ENCODE measurements at places on chromosomes 7 and 10.

DNA sequence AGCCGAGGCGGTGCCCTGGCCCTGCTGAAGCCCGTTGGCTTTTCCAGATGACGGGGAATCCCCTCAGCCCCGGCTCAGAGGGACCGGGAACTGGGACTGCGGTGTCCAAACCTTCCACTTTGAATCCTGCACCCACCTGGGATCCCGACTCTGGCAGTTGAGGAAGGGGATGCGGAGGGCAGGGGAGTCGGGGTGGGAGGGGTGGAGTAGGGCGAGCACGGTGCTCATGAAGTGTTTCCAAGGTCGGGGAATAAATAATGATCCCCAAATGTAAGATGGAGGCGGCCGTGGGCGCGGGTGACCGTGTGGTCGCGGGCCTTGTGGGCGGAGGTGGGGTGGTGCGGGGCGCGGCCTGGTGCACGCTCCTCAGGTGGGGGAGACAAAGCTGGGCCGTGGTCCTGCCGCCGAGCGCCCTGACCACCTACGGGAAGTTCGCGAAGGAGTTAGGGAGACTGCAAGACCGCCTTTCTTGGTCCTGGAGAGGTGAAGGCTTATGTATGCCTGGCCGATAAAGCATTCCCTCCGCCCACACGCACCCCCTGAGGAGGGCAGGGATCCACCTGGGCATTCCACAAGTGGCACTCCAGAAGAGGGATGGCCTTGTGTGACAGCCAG is 1.4 kb downstream of the MTURN start:
- no peak for DNase-seq

DNA sequence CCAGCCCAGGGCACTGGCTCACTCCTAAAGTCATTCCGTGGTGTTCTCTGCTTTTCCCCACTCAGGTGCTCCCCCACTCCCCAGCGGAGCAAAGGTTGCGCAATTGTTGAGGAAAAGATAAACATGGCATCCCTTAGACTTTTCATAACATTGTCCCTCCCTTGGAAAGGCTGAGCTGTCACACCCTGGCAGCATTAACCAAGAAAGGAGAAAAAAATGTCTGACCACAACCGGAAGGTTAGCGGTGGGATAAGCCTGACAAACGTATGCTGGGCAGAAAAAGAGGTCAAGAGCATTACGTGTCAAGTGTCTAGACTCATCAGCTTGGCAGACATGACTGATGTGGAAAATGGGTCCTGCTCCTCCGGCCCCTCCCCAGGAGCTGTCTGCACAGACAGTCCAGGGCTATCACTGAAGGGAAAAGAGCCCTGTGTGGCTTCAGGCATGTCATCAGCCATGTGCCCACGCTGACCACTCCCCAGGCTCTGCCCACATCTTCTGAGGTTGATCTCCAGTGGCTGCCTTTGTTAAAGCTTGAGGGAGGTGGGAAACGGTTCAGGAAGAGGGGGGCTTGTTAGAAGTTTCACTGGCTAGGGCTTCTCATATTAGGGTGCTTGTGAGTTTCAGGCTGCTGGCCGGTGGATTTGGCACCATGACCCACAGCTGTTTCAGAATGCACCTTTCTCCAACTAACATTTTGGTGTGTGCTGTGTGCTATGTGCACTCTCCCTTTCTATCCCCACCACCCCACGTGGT is 30.1 kb downstream of the BTBD16 start:
- no peak for DNase-seq

GRCh38 chr10:28763471-28764170 is 86.3 kb downstream of the BAMBI start:
- DNase-seq: no peak

DNA sequence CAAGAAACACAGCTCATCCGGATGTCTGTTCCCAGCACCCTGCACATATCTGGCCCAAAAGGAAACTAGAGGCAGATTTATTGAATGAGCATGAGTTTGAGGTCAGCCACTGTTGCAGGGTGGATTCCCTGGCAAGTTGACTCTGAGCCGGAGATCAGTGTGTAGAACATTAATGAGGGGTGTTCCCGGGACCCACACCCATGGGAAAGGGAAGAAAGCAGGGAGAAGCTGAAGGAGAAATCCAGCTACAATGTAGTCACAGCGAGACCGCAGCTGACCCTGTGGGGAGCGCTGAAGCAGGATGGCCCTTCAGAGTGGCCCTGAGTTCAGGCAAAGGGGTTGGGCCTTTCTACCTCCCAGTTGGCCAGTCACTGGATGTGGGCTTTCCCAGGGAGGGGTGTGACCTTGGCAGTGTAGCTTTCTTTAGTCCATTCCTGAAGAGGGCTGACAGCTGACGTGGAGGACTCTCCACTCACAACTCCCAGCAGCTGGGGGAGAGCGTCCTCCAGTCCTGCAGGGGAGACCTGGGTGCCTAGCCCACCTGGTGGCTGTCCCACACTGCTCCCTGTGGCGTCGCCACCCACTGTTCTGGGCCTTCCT is 324.2 kb upstream of the ZMIZ1 start:
- DNase-seq: no peak

GRCh38 chr10:90935581-90936275 is 14.8 kb upstream of the ANKRD1 start:
- no peak for DNase-seq

- DNase-seq: no peak
Observed at GRCh38 chr10:114684822-114685209, 26.7 kb upstream of the ABLIM1 start.

DNA sequence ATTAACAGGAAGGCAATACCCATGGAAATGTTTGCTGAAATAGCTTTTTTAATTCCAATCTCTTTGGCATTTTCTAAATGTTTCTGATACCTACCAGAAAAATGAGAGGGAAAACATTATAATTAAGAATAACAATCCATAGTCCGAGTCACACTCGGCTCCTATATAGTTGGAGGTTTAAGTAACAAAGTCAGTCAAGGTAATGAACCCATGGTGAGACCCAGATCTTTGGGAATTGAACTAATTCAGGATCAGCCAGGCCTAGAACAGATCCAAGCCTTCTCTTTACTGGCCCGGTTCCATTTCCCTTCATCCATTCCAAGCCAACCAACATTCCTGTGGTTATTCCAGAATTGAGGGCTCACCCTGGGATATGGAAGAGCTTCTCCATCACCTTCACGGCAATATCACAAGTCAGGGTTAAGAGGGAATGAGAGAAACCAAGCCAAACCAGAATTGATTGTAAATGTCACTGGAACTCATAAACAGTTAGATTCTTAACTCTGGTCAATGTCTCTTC is 28.3 kb downstream of the ABCB4 start:
- no peak for DNase-seq

DNA sequence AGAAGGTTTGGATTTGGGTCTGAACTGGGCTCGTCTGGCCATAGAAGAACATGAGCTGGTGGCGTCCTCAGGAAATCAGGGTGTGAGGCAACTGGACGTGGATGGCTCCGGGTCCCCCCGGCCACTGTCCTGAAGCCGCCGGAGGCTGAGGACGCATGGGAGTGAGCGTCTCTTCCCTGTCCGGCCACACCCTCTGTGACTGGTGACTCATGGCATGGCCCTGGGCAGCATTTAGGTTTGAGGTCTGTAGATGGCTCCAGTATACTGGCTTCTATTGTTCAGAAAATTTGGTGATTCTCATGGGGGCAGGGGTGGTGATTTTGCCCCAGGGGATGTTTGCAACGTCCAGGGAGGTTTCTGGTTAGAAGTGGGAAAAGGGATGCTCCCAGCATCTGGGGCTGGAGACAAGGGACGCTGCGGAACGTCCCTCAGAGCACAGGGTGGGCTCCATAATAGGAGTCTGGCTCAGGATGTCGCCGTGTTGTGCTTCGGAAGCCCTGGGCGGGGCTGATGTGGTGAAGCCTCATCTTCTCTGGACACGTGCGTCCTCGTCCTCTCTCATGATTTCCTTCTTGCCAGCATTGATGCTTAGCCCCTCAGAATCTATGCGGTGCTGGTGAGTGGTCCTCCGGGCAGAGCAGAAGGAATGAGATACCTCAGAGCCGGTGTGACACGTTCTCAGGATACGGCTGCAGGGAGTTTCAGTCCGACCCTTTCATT is 49.9 kb downstream of the PITRM1 start:
- DNase-seq: no peak

DNA sequence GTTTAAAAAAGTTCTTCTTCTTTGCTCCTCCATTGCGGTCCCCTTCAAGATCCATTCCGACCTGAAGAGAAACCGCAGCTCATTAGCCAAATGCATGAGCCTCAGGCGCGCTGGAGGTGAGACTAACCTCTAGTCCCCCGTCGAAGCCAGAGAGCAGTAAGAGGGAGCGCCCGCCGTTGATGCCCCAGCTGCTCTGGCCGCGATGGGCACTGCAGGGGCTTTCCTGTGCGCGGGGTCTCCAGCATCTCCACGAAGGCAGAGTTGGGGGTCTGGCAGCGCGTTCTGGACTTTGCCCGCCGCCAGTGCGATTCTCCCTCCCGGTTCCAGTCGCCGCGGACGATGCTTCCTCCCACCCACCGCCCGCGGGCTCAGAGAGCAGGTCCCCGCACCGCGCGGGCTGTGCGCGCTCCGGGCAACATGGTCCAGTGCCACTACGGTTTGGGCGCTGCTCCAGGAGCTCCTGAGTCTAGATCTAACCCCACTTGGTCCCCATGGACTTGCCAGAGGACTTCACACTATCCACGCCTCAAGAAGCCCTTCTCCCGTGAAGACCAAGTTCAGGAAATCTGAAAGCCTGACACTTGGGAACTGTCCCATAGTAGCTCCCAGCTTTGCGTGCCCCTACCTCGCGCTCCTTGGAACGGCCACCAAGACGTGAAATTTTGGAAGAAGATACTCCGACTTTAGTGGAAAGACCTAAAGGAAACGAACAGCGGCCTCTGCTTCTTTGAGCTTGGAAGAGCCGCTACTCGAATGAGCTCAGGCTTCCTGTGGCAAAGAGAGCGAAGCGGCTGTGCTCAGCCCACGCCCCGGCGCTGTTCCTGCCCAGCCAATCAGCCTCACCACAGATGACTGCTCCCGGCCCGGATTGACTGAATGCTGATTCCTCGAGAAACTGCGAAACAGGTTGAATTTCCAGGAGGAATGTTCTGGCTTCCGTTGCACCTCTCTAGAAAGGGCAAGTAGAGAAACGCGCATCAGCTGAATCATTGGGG is at the start of gene ABCB1:
Gene ABCB1, minus strand, starts transcription at position 755 of the 995 bp plus-strand sequence. Its CDS starts 700 bp downstream, at position 55.
- no peak for DNase-seq

GRCh38 chr10:34061841-34062240 is 727.4 kb upstream of the NRP1 start:
- DNase-seq: no peak

GRCh38 chr10:33193701-33194521 is 140.6 kb downstream of the NRP1 start:
- DNase-seq: no peak

DNA sequence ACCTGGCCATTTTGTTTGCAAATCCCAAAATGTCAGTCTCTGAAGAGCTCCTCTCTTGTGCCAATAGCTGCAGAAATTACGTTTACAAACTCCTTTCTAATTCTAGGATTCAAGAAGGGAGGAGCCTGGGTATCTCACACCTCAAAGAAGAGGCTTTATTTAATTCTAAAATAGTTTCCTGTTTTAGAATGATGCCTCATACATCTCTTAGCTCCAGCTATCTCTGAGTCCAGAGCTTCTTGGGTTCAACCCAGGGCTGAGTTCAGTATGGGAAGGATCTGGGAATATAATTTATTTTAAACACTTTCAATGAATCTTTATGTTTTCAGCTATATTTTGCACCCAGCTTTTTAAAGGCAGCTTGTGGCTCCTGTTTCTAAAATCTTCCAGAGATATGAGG is 150.1 kb downstream of the CACNA2D1 start:
- no peak for DNase-seq

- no peak for DNase-seq
Observed at GRCh38 chr10:73645251-73645650, 4.0 kb upstream of the MYOZ1 start.

- DNase-seq: no peak
Observed at GRCh38 chr7:35993676-35994606, 159.1 kb upstream of the EEPD1 start.

DNA sequence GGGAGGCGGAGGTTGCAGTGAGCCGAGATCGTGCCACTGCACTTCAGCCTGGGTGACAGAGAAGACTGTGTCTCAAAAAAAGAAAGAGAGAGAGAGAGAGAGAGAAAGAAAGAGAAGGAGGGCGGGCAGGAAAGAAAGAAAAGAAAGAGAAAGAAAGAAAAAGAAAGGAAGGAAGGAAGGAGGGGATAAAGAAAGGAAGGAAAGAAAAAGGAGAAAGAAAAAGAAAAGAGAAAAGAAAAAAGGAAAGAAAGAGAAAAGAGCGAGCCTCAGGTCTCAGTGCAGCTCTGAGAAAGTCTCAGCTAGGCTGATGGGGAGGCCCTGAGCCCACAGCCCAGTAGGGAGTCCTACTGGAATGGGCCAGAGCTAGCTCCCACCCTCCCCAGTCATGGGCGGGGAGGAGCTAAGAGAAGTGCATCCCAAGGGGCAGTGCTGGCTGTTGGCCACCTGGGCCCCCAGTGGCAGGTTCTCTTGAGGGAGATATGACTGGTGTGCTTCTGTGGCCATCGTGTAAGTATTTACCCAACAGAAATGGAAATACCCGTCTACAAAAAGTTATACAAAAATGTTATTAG is 69.3 kb downstream of the ABRAXAS2 start:
- no peak for DNase-seq

DNA sequence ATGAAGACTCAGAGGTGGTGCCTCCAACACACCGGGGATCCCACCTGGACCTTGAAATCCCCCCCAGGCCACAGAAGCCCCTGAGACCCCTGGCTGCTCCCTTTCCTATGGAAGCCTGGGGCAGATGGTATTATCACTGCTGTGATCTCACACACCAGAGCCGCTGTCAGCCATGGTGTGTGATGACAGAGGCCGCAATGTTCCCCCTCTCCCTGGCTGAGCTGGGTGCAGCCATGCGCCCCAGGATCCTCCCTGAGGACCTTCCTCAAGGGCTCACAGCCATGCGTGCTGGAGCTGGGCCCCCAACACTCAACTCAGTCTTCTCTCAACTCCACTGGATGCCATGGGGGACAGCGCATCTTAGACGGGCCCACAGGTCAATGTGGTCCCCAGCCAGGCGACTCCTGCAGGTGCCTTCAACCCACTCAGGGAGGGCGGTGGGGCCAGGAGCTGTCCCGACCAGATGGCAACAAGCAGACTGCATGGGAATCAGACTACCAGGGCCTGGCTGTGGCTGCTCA is 44.9 kb downstream of the VIPR2 start:
- DNase-seq: no peak

DNA sequence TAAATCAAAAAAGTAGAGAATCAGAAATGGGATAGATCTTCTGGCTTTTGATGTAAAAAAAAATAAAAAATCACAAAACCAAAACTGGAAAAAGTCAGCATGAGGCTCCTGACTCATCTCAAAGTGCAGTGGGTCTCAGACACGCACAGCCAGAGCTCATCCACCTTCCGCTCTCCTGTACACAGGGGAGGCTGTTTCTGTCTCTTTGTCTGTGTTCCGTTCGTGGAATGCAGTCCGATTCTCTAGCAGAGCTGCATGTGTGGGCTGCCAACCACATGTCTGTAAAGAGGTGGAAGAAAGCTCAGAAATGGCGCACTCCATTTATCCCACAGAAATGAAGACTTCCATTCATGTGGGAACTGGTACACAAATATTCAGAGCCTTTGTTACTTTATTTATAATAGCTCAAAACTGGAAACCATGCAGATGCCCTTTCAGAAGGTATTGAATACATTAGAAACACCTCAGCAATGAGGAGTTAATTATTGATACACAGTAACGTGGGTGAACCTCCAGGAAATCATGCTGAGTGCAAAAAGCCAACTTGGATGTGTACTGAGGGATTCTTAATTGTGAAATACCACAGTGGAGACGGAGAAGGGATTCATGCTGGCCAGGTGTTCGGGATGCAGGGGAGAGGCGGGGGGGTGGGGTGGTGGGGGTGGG is 123.3 kb downstream of the TRRAP start:
- no peak for DNase-seq

- DNase-seq: no peak
Observed at GRCh38 chr10:113525713-113526112, 27.1 kb upstream of the HABP2 start.

GRCh38 chr7:51226916-51227535 is 89.6 kb downstream of the COBL start:
- DNase-seq: no peak
